Stimulated activated CD4-positive, alpha-beta T cell treated with anti-CD3 and anti-CD28 coated beads, Interleukin-4, amount 100 ng/mL, for 24 hours (primary cell): ENCODE measurements at places on chromosomes 6 and 20.
A peak's percentile ranks its signal among the peaks of the same experiment; 100 is the strongest.

DNA sequence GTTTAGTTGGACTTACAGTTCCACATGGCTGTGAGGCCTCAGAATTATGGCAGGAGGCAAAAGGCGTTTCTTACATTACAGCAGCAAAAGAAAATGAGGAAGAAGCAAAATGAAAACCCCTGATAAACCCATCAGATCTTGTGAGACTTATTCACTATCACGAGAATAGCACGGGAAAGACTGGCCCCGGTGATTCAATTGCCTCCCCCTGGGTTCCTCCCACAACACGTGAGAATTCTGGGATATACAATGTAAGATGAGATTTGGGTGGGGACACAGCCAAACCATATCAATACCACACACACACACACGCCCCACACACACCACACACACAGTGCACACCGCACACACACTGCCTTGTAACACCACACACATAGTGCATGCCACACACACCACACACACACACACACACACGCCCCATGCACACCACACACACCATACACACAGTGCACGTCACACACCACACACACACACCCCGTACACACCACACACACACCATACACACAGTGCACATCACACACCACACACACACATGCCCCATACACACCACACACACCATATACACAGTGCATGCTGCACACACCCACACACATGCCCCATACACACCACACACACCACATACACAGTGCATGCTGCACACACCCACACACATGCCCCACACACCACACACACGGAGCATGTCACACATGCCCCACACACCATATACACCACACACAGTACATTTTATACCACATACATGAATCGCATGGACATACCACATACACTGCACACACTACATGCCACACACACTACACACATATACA is 310.5 kb downstream of the TAF4 start:
- no peak for DNase-seq

GRCh38 chr20:57471496-57472372 is 53.2 kb downstream of the CTCFL start:
- no peak for DNase-seq

GRCh38 chr6:169286961-169287360 is 33.3 kb upstream of the THBS2 start:
- no peak for DNase-seq

- DNase-seq, result peak; percentile 14
Observed at GRCh38 chr6:31094389-31094881, 17.9 kb downstream of the C6orf15 start.

GRCh38 chr20:57126481-57127092 is 139.9 kb downstream of the BMP7 start:
- DNase-seq, result no peak

- DNase-seq, result no peak
Observed at GRCh38 chr20:56437196-56437960, 25.3 kb downstream of the CASS4 start.

DNA sequence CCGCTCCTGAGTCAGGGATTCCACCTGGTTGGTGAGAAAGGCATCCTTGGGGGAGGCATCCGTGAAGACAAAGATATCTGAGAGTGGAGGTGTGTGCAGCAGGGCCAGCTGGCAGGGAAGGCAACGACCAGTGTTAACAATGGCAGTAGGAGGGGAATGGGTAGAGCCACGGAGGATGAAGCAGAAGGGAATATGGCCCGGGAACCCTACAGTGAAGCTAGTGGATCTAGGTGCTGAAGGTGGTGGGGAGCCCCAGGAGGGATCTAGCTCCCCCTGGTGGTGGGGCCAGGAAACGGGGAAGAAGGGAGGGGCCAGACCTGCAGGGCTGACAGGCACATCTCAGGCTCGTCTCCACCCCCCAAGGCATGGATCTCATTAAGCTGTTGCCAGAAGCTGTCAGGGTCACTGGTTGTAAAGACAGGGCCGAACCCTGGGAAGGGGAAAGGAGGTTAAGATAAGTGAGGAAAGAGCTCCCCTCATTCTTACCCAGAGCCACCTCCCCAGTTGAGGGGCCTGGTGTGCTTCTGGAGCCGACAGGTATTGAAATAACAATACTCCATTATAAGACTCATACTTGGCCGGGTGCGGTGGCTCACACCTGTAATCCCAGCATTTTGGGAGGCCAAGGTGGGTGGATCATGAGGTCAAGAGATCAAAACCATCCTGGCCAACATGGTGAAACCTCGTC is 7.3 kb downstream of the VWA7 start:
- peak; percentile 84 for DNase-seq

DNA sequence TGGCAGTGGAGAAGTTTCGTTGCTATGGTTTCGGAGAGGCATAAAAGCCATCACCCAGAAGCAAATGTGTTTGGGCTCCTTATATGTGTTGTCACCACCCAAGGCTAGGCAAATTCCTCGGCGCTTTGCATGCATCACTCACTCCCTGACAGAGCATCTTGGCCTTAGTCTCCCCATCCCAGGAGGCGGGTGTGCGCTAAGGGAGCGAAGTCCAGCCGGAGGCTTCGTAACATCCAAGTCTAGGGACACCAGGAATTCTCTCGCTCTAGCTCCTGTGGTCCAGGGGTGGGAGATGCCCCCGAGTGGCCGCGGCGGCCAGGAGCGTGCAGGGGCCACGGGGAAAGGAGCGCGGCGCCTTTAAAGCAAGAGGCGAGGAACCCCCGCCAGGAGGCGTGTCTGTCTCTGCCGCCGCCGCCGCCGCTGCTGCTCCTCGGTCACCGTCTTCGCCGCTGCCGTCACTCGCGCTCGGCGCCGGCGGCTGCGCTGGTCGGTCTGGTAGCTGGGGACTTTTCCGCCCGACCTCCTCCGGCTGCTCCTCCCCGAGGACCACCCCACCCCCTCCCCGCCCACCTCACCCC is at the start of gene GRIK2:
Gene GRIK2 (plus strand): TSS at position 458 of the 578 bp plus-strand sequence.
- no peak for DNase-seq

DNA sequence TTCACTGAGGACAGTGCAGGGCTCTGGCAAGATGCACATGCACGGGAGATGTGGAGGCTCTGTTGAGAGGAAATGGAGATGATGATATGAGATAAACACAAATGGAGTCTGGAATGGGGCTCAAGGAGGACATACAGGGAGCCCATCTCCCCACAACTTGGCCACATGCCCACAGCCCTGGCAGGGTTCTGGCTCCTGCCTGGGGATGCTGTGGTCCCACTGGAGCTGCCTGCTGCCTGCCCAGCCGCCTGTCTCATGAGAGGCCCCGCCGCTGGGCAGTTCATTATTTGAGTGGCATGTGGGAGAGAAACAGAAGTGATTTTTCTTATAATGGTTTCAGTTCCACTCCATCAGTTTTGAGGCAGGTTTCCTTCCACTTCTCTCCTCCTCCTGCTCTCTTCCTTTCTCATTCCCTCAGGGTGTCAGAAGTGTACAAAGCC is 133.6 kb upstream of the TRAF3IP2 start:
- no peak for DNase-seq

DNA sequence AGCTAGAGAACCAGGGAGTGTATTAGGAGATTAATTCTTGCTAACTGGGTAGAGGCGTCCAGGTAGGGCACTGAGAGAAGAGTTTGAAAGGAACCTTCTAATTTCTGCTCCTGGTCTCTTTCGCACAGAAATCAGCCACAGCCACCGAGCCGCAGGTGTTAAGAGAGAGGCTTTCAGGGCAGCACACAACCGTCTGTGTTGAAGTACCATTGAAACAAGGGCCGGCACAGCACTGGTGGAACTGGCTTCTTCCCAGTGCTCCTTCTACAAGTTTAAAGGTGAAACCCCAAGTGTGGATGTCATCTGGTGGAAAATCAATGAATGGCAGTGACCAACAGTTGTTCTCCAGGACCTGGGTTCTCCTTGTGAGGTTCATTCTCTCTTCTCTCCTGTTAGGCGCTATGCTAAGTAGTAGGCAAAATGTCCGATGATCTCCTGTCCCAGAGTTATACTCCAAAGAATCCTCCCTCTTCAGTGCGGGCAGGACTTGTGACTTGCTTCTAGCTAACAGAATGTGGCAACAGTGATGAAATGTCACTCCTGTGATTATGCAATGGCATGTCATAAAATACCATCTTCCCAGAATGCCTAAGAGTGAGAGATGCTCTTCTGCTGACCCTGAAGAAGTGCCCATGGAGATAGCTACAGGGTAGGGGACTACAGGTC is 15.0 kb upstream of the RIN2 start:
- DNase-seq, result no peak

DNA sequence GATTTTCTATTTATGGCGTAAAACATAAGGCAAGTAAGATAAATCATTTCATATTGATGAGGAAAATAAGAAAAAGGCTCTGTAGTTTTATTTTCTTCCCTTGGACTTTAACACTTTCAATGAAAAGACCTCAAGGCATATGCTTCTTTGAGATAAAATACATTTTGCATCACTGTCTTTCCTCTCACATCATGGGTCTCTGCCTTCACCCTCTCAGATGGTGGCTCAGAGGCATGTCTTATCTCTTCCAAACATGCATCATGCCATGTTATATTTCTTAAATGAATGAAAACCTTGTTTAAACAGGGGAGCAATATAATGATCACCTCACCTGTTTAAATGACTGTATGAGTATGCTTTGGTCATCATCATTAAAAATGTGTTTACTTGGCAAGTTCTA is 59.3 kb downstream of the PRL start:
- DNase-seq, result no peak

DNA sequence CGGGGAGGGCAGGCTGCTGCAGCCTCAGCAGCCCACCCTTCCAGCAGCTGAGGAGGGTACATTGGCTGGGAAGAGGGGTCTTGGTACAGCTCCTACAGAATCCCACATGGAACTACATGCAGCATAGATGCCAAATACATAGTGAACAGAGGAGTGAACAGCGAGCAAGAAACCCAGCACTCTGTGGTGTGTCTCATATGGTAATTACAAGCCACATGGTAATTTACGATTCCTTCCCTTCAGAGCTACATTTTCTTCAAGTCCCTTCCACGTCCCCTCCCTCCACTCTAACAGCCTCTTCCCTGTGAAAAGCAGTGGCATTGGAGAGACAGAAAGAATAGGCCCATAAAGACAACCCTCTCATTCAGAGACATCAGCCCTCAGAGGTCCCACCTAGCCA is 167.7 kb downstream of the SYNDIG1 start:
- no peak for DNase-seq

GRCh38 chr20:25669826-25670422 is 26.7 kb downstream of the ZNF337 start:
- no peak for DNase-seq

DNA sequence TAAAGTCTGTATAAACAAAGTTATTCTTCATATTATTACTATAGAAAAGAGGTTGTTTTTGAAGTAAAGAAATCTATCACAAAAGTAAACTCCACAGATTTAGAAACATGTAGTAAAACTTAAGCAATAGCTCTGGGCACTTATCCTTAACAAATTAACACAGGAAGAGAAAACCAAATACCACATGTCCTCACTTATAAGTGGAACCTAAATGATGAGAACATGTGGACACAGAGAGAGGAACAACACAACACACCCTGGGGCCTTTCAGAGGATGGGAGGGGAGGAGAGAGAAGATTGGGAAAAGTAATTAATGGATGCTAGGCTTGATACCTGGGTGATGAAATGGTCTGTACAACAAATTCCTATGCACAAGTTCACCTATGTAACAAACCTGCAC is 57.2 kb downstream of the C6orf58 start:
- no peak for DNase-seq

- DNase-seq, result peak; percentile 46
Observed at GRCh38 chr6:14799928-14800327, 445.9 kb upstream of the JARID2 start.

DNA sequence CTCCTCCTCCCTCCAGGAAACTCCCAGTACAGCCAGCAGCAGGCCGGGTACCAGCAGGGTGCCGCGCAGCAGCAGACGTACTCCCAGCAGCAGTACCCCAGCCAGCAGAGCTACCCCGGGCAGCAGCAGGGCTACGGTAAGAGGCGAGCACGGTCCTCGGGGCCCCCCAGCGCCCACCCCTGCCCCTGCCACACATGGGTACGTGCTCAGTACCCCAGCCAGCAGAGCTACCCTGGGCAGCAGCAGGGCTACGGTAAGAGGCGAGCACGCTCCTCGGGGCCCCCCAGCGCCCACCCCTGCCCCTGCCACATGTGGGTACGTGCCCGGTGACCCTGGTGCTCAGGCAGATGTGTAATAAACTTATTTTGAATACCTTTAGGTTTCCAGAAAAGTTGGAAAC is 10.2 kb upstream of the MTG2 start:
- no peak for DNase-seq

- no peak for DNase-seq
Observed at GRCh38 chr6:2771079-2771478, 5.9 kb downstream of the WRNIP1 start.

DNA sequence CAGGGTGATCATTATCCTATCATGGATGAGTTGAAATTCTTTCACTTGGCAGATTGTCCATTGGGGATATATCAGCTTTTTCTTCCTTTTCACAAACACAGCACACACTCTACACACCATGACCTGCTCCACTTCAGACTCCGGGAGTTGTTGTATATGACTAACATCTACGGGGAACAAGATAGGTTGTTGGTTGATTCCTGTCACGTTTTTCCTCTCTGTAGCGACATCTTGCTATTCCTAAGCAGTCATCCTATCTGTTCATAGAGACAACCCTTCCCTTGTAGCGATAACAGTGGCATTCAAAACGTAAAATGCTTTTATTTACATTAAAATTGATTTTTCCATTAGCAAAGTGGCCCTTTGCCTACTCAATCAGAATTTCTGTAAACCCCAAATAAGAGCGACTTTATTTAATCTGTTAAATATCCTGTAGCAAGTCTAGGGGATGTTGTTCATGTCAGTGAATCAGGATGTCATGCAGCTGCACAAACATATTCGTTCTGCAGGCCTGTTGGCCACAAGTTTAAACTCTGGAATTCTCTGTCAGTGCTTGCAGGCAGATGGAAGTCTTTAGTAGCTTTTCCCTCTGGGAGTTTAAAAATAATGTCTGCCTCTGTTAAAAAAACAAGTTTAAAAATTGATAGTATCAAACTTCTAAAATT is 23.1 kb downstream of the PHACTR2 start:
- DNase-seq, result no peak

DNA sequence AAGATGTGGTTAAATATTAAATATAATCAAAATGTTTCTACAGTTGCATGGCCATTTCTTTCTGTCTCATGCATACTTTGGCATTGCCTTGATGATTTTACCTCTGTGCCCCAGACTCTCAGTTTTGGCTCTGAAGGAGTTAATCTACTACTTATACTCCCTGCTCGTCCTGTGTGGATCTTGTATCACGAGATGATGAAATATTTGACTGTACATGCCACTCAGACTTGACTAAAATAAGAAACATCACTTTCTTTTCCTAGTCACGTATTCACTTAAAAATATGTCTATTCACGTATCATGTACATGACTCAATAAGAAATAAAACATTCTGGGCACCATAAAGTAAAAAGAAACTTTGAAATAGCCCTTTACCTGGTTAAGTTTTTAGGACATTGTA is 397.7 kb downstream of the RFPL4B start:
- DNase-seq, result no peak

GRCh38 chr6:148146717-148147462 is 195.7 kb upstream of the SASH1 start:
- peak; percentile 67 for DNase-seq
